Activated CD4-positive, alpha-beta T cell treated with anti-CD3 and anti-CD28 coated beads for 48 hours (primary cell): ENCODE measurements at places on chromosomes 2 and 18.

GRCh38 chr2:180943275-180943674 is 37.1 kb upstream of the UBE2E3 start:
- DNase-seq: no peak

- DNase-seq: no peak
Measured at GRCh38 chr2:162328424-162329157, 10.1 kb upstream of the IFIH1 start.

DNA sequence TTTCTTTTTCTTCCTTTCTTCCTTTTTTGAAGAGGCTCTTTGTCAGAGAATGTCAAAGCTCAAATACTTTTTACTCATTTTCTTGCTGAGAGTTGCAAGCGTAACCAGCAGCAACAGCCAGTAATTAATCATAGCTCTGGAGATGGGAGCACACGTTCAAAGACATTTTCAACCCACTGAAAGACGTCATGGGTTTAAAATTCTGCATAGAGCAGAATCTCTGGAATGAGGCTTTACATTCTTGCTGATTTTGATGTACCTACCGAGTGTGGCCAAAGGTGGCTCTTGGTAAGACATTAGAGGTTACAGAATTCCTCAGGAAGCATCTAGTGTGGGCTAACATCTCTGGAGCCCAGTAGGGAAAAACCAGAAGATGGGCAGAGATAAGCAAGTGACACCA is 292.5 kb downstream of the MTX2 start:
- DNase-seq: no peak

DNA sequence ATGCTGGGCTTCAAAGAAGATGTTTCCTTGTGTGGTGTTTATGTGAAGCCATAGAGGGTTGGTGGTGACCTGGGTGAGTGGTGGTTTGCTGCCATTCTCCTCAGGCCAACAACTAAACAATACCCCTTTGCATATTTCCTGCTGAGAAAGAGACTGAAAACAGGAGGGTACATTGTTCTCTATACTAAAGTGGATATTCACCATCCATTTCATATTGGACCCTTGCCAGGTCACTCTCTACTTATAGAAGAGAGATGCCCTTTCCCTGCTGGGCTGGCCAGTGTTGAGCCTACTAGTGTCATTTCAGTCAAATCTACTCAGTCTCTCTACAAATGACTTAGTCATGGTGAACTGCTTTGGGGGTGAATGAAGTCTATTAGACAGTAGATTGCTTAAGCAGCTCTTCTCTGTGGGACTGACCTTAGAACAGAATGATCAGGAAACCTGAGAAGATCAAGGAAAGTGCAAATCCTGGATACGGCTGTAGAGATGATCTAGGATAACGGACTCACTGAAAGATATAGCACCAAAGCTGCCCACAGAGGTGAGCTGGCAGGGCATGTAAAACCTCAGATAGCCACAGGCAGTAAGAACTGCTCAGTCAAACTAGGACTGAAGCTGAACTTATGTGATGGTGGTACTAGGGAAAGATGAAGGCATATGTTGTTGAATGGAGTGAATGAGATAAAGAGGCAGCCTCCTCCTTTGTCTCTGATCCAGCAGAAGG is 154.9 kb downstream of the MYO3B start:
- DNase-seq: no peak

GRCh38 chr2:5925604-5926003 is 233.4 kb downstream of the SOX11 start:
- no peak for DNase-seq

DNA sequence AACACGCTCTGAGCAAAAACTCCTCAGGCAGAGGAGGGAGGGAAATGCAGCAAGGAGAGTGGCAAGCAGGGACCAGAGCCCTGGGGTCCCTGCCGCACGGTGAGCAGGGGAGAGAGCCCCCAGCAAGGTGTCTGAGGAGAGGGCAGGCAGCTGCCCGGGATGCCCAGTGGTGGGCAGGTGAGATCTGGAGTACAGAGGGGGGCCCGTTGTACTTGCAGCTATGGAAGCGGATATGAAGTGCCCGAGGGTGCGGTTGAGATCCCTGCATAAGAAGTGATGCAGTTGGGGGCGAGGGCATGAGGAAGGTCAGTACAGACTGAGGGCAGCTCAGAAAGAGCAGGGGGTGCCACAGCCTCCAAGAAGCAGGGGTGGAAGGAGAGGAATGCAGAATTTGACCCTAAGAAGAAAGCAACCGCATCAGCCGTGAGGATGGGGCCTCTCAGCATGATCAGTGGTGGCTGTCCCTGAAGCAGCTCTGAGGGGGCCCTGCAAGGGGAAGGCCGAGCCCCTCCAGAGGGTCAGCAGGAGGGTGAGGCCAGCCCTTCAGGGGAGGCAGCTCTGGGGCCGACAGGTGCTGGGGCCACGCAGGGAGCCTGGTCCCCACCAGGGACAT is 29.4 kb downstream of the MTERF4 start:
- no peak for DNase-seq

- no peak for DNase-seq
Measured at GRCh38 chr2:168176402-168176801, 71.0 kb downstream of the STK39 start.

DNA sequence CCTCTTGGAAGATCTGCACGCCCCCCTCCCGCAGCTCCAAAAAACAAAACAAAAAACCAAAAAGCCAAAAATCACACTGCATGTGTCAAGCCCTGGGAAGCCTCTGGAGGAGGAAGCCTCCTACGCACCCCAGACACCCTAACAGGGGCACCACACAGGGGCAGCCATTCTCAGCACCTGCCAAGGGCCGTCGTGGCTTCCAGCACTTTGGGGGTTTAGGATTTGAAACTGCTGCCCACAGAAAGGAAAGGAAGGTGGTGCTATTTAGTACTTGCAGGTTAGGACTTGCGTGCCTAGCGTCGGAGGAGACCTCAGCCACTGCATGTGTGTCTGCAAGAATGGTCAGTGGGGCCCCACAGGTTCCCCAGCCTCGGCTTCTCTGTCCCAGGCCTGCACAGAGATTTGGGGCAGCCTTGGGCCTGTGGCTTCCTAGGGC is 419 bp upstream of the GPR55 start:
- peak; percentile 43 for DNase-seq

DNA sequence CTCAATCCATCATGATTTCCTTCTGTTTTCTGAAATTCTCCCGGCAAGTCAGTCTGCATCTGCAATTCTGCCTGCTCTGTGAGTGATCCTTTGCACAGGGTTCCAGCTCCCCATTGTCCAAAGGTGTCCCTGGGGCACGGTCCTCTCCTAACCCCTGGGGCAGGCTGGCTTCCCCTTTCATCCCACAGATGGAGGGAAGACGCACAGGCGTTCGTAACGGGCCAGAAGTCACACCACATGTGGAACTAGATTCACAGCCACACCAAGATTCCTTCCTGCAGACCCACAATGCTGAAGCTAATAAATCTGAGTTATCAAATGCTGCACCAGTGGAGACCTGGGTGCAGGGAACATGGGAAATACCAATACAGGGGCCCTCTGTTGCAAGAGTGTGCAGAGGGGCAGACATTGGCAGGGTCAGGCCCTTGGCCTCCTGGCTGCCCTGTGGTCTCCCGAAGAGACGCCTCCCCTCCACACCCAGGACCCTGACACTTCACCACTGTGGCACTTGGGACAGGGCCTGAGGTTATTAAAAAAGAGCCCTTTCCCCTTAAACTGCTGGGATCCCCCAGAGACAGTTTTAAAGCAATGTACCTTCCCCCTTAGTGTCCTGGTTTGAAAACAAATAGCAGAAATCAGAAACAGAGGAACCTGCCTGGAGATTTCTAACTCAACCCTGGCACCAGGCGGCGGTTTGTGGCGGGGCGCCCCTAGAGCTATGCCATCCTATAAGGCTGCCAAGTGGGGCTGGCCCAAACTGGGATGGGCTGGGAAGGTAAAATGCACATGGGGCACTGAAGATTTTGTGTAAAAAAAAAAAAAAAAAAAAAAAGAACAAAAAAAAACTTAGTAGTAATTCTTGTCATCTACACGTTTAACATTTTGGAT is 15.4 kb downstream of the ZNF516 start:
- DNase-seq: no peak

DNA sequence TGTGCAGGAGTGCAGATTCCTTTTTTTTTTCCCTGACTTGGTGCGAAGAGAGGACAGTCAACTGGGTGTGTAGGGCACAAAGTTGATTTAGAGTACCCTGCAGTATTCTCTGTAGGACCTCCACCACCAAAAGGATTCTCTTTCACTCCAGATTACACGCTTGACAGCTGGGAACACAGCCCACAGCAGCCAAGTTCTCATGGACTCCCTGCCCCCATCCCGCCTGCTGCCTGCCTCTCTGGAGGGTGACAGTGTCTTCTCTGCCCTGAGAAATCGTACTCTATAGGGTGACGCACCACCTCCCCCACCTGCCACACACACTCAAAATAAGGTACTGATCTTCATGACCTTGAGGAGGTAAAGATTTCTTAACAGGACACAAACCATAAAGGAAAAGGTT is 26.6 kb upstream of the IHH start:
- DNase-seq: no peak

DNA sequence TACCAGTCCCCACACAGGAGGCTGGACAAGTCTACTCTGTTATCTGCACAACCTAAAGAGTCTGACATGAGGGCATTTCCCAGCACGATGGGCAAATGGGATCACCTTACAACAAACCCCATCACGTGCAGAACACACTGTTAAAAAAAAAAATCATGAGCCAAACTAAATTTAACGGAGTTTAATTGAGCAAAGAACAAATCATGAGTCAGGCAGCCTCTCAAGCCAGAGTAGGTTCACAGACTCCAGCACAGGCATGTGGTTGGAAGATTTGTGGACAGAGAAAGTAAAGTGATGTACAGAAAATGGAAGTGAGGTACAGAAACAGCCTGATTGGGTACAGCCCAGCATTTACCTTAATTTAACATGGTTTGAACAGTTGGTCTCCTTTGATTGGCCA is 59.9 kb downstream of the KYNU start:
- no peak for DNase-seq

- DNase-seq: peak; percentile 36
Measured at GRCh38 chr2:22904126-22904684, 480.8 kb upstream of the KLHL29 start.

GRCh38 chr18:24065906-24066305 is 51.4 kb downstream of the TTC39C start:
- DNase-seq: no peak

GRCh38 chr2:240356700-240357640 is 78.5 kb upstream of the GPC1 start:
- no peak for DNase-seq

- DNase-seq: no peak
Measured at GRCh38 chr2:120634533-120634932, 101.1 kb upstream of the GLI2 start.

GRCh38 chr2:98554116-98554861 is 54.0 kb downstream of the COA5 start:
- DNase-seq: no peak

- peak; percentile 93 for DNase-seq
Measured at GRCh38 chr2:71276311-71277146, 49.6 kb upstream of the PAIP2B start.

GRCh38 chr2:119134775-119135174 is 23.8 kb downstream of the C1QL2 start:
- DNase-seq: no peak

GRCh38 chr2:132936791-132937190 is 266.8 kb upstream of the LYPD1 start:
- DNase-seq: no peak

- DNase-seq: no peak
Measured at GRCh38 chr18:59414111-59414653, 55.1 kb upstream of the LMAN1 start.

DNA sequence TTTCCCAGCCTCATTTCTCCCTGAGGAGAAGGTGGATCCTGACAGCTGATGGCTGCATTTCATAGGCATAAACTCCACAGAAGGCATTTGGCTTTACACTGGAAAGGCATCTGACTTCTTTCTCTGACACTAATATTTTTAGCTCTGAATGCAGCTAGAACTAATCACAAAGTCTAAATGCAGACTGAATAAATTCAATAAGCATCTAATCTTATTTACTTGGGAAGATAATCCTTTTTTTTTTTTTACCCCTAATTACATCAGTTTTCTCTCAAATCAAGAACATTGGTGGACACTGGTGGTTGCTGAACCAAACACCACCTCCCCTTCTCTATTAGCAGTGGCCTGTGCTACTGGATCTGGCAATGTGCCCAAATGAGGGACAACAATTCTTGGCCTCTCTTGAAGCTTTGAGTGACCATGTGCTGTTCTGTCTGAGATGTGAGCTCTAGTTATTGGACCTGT is 50.9 kb upstream of the CD226 start:
- no peak for DNase-seq

GRCh38 chr2:160889439-160890170 is 270.6 kb upstream of the TANK start:
- no peak for DNase-seq

GRCh38 chr18:77134611-77135010 is 2.0 kb upstream of the MBP start:
- no peak for DNase-seq

DNA sequence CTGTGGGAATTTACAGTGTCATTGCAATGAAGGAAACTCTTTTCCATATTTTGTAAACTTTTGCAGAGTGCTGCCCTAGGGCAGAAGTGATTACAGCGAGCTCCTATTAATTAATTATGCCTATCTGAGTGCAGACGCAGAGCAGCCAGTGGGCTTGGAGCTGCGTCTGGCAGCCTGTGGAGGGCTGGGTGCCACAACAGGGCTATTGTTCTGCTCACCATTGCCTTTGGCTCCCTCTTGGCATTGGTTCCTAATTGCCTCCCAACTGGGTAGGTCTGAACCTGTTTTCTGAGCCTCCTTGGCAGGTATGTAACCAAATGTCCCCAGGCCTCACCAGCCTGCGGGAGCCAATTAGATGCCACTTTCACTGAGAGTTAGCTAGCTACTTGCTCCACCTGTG is 25.6 kb upstream of the ITGB6 start:
- DNase-seq: no peak

- DNase-seq: no peak
Measured at GRCh38 chr18:79489899-79490625, 94.3 kb downstream of the NFATC1 start.

GRCh38 chr2:156522864-156523440 is 86.8 kb downstream of the GPD2 start:
- no peak for DNase-seq

DNA sequence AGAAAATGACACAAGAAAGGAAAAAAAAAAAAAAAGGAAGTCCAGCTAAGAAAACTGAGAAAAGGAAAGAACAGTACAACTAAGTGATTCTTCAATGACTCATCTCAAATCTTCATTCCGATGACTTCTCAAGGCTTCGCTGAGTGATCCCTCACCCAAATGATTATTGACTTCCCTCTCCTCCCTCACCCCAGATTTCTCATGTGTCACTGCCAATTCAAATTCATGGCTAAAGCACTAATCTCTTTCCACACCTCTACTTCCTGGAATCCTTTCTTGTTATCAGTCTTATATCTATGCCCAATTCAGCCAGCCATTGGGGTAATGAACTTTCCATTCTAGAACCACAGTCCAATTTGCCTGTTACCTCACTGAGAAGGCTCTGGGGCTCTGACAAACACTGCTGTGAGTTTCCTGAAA is 7.2 kb upstream of the ABCB11 start:
- no peak for DNase-seq

DNA sequence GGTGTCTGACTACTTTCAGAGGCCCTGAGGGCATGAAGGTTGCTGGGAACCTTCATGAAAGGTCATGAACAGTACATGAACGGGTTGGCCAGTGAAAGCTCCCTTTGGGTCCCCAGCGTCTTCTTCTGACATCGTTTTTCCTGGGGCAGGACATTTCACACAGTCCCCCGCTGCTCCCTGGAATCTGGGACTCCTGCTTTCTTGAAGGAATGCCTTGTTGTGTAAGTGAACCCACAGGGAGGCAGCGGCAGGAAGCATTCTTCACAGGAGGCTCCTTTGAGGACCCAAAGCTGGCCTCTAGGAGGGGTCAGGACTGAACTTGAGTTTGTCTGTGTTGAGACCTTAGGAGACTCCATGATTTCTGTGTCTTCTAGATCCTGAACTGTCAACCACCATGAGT is 144.3 kb downstream of the KCNE4 start:
- DNase-seq: no peak

GRCh38 chr18:2412281-2412680 is 159.0 kb downstream of the METTL4 start:
- DNase-seq: no peak
